ENCODE measurements at places on chromosomes 6 and 20. TPM values are rescaled to one million over a fixed set of nuclear protein-coding genes. Genes with fewer than 3 reads are reported as not detected.

GRCh38 chr6:15020119-15020770 is 225.6 kb upstream of the JARID2 start:
- no peaks in the 10 kb centered on the region for H3K27me3 ChIP-seq
- no peak overlapping the region for H3K4me3 ChIP-seq
- H3K36me3 ChIP-seq = no peaks in the 10 kb centered on the region
- no peak overlapping the region for H3K27ac ChIP-seq
- H3K4me1 ChIP-seq = peaks cover 9% of the 10 kb centered on the region

- no peak for DNase-seq
- H3K27ac ChIP-seq = no peak overlapping the region
- no peaks in the 10 kb centered on the region for H3K27me3 ChIP-seq
- no peak overlapping the region for H3K4me3 ChIP-seq
Observed at GRCh38 chr6:4853782-4854511, 77.7 kb downstream of the CDYL start.

The TMC2 gene
- total RNA-seq = 0.46 TPM

The CDSN gene
- total RNA-seq = not detected

DNA sequence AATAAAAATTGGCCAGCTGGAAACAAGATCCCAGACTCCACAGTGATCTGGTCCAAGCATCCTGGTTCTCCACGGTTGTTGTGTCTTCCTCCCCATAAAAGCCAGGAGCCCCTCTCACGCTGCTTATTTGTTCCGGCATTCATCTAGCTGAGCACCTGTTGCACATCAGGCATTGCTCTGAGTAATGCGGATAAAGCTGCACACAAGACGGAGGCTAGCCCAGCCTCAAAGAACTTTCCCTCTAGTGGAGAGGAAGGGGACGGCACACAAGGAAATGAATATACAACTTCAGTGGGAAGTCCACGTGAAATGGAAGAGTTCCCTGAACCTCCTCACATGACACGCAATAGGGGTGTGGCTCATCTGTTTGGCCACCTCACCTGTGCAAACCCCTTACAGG is 30.3 kb upstream of the NXT1 start:
- H3K27ac ChIP-seq = no peak overlapping the region
- H3K4me3 ChIP-seq = no peak overlapping the region
- H3K36me3 ChIP-seq = no peaks in the 10 kb centered on the region

The ANKRD66 gene
- not detected for total RNA-seq

DNA sequence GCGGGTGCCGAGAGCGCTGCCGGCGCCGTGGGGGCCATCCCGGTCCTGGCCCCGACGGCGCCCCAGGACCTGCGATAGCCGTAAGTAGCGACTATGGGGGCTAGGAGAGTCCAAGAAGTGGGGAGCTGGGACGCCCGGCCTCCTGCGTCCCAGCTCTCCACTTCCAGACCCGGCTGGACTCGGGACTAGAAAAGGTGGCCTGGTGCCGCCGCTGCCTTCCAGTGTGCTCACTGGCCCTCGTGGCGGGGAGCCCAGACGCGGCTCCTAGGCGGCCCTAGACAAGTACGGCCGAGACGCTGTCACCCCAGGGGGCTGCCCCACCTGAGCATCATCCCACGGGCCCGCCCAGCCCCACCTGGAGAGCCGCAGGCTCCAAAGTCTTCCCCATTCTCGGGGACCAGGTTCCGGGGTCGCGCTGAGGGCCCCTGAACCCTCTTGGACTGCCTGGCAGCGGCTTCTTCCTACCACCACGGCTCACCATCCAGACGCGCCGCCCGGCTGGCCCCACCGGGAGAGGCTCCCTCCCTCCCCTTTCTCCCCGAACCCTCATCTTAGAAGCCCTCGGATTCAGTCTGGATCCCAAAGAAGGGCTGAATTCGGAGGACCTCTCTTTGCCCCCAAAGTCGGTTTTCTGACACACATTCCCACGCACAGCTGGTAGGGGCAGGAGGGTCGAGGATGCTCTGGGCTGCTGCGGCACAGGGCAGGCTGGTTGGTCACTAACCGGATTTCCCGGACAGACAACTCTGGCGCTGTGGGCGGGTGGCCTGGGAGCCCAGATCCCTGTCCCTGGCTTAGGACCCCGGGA is 870 bp upstream of the MDFI start:
- peak; percentile 81 for DNase-seq
- peaks cover 35% of the 10 kb centered on the region for H3K4me1 ChIP-seq
- H3K36me3 ChIP-seq = no peaks in the 10 kb centered on the region
- no peaks in the 10 kb centered on the region for H3K27me3 ChIP-seq
- peak overlapping the region; percentile 79 for H3K27ac ChIP-seq

The BMP6 gene
- total RNA-seq = 25.4 TPM

The GNMT gene
- 8.5 TPM for total RNA-seq

- no peaks in the 10 kb centered on the region for H3K36me3 ChIP-seq
- no peak overlapping the region for H3K27ac ChIP-seq
- H3K4me3 ChIP-seq = no peak overlapping the region
- peaks cover 7% of the 10 kb centered on the region for H3K27me3 ChIP-seq
- no peaks in the 10 kb centered on the region for H3K4me1 ChIP-seq
Observed at GRCh38 chr20:62508641-62509051, 32.9 kb upstream of the GATA5 start.

- no peaks in the 10 kb centered on the region for H3K36me3 ChIP-seq
- no peaks in the 10 kb centered on the region for H3K27me3 ChIP-seq
- H3K4me1 ChIP-seq = peaks cover 16% of the 10 kb centered on the region
- H3K27ac ChIP-seq = peak overlapping the region; percentile 88
Observed at GRCh38 chr6:7910298-7910653, 312 bp downstream of the TXNDC5 start.

The HLA-DQB2 gene
- 23.4 TPM for total RNA-seq

DNA sequence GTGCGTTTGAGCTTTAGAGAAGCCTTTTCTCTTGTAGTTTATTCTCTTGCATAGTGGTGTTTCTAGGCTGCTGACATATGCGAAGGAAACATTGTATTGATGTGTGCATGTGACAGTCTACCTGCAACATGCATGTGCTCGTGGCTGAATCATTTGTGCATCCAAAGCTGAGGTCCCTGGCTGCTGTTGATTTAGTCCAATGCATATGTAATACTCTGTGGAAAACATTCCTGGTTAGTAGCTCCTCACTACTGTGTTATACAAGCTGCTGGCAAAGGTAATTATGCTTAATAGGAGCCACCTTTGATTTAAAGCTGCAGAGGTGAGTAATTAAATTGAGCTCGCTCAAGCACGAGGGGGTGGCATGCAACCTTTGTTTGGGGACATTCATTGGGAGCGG is 24.5 kb downstream of the TSHZ2 start:
- H3K27me3 ChIP-seq = no peaks in the 10 kb centered on the region
- H3K4me1 ChIP-seq = no peaks in the 10 kb centered on the region
- no peaks in the 10 kb centered on the region for H3K36me3 ChIP-seq
- no peak overlapping the region for H3K27ac ChIP-seq
- no peak for DNase-seq
- no peak overlapping the region for H3K4me3 ChIP-seq

- peaks cover 80% of the 10 kb centered on the region for H3K4me1 ChIP-seq
- H3K27me3 ChIP-seq = peaks cover 99% of the 10 kb centered on the region
- H3K27ac ChIP-seq = no peak overlapping the region
- H3K36me3 ChIP-seq = no peaks in the 10 kb centered on the region
- H3K4me3 ChIP-seq = no peak overlapping the region
Observed at GRCh38 chr20:21513181-21513663, 642 bp downstream of the NKX2-2 start.

- no peaks in the 10 kb centered on the region for H3K36me3 ChIP-seq
- no peak for DNase-seq
Observed at GRCh38 chr6:16028966-16029365, 99.9 kb upstream of the MYLIP start.

The SYCP2L gene
- 0.54 TPM for total RNA-seq

DNA sequence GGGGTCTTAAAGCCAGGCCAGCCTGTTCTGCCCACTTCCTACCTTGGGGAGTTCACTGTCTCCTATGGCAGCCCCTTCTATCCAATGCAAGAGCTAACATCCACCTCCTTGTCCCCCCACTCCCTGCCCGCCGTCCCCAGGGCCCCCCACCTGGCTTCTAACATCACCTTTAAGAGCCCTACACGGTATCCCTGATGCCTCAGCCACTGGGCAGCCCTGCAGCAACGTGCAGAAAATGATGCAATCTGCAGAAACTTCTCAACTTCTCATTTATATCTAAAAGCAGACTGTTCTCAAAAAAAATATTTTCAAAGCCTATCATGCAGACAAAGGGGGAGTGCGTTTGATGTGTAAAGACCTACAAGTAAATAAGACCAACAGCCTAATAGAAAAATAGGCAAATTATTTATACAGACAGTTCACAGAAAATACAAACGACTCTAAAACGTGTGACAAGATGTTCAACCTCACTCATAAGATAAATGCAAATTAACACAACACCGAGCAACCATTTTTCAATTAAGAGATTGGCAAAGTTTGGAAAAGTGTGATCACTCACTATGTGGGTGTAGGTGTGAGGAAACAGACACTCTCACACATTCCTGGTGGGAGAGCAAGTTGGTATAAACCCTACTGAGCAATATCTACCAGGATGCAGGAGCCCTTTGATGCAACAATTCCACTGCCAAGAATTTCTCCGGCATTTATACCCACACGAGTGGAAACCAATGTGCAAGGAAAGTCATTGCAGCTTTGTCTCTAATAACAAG is 15.1 kb upstream of the HCK start:
- H3K27me3 ChIP-seq = no peaks in the 10 kb centered on the region
- DNase-seq = no peak
- peaks cover 14% of the 10 kb centered on the region for H3K4me1 ChIP-seq
- no peak overlapping the region for H3K4me3 ChIP-seq

The ZC2HC1B gene
- not detected for total RNA-seq

DNA sequence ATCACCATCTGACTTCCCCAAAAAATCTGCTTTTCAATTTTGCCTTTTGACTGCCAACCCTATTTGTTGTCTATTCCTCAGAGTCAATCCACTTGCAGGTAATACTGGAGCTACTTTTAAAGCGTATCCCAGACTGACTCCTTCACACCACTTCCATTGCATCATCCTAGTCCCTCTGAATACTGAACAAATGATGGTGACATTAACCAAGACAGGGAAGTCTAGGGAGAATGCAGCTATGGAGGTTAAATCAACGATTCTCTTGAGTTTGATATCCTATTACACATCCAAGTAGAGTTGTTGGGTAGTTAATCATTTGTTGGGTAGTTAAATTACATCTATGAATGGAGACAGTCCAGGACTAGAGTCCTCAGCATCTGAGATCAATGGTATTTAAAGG is 2.0 kb downstream of the OGFRL1 start:
- H3K27me3 ChIP-seq = no peaks in the 10 kb centered on the region
- no peak overlapping the region for H3K27ac ChIP-seq
- DNase-seq = no peak
- H3K36me3 ChIP-seq = no peaks in the 10 kb centered on the region
- no peak overlapping the region for H3K4me3 ChIP-seq

The FKBP1C gene
- total RNA-seq = 1.3 TPM

The IRF4 gene
- total RNA-seq = 10.5 TPM

The ADTRP gene
- total RNA-seq = 13.0 TPM

The ID1 gene
- 226 TPM for total RNA-seq
